ENCODE measurements at places on chromosomes 3 and 15. TPM values are rescaled to one million over a fixed set of nuclear protein-coding genes. Genes with fewer than 3 reads are reported as not detected.

Gene VEPH1
- total RNA-seq, result 0.25 TPM

Gene KNG1
- total RNA-seq, result not detected

Gene SNX22
- 1.3 TPM for total RNA-seq

Gene CLDN16
- total RNA-seq, result 0.09 TPM

Gene HOMER2
- total RNA-seq, result 26.1 TPM

Gene ZNF662
- total RNA-seq, result not detected

Gene GABRA5
- total RNA-seq, result 86.0 TPM

Gene GNAT1
- total RNA-seq, result 0.48 TPM

Gene SLC28A2
- total RNA-seq, result not detected

Gene RETNLB
- total RNA-seq, result not detected

Gene CERS3
- total RNA-seq, result not detected

Gene PCSK6
- total RNA-seq, result 13.9 TPM

Gene CAMKV
- 0.29 TPM for total RNA-seq

Gene CMTM6
- 43.2 TPM for total RNA-seq

Gene IQCF2
- total RNA-seq, result not detected

Gene SEMA6D
- total RNA-seq, result not detected

Gene AADACL2
- total RNA-seq, result not detected

Gene BOC
- 5.3 TPM for total RNA-seq

Gene AP3B2
- 0.77 TPM for total RNA-seq

Gene TRAIP
- total RNA-seq, result 12.4 TPM

Gene MOBP
- 0.03 TPM for total RNA-seq

Gene ISLR2
- 0.06 TPM for total RNA-seq

Gene ANKRD34C
- not detected for total RNA-seq

Gene CCR3
- total RNA-seq, result not detected

Gene METTL6
- 28.3 TPM for total RNA-seq

Gene PLSCR5
- total RNA-seq, result not detected

Gene UROC1
- not detected for total RNA-seq

Gene GOLGA8J
- not detected for total RNA-seq

Gene KLHL40
- total RNA-seq, result not detected

Gene TRPM1
- total RNA-seq, result not detected

Gene PLIN1
- 0.08 TPM for total RNA-seq

Gene TMEM108
- not detected for total RNA-seq

Gene ADGRG7
- not detected for total RNA-seq

Gene C3orf85
- not detected for total RNA-seq

Gene SMCO1
- not detected for total RNA-seq

Gene CD96
- total RNA-seq, result not detected

Gene KIF15
- 11.4 TPM for total RNA-seq

Gene PRICKLE2
- total RNA-seq, result 3.9 TPM

Gene WDR93
- total RNA-seq, result 0.26 TPM
